ENCODE measurements at places on chromosomes 4 and X. TPM values are rescaled to one million over a fixed set of nuclear protein-coding genes. Genes with fewer than 3 reads are reported as not detected.

- DNase-seq, result no peak
Measured at GRCh38 chr4:40190465-40190864, 6.4 kb upstream of the RHOH start.

The PNMA6F gene
- 0.06 TPM for polyA plus RNA-seq

The PABPC1L2B gene
- 0.27 TPM for polyA plus RNA-seq

The PGRMC1 gene
- polyA plus RNA-seq, result 235 TPM
